ENCODE measurements at places on chromosomes 2 and 18.
A peak's percentile ranks its signal among the peaks of the same experiment; 100 is the strongest.

DNA sequence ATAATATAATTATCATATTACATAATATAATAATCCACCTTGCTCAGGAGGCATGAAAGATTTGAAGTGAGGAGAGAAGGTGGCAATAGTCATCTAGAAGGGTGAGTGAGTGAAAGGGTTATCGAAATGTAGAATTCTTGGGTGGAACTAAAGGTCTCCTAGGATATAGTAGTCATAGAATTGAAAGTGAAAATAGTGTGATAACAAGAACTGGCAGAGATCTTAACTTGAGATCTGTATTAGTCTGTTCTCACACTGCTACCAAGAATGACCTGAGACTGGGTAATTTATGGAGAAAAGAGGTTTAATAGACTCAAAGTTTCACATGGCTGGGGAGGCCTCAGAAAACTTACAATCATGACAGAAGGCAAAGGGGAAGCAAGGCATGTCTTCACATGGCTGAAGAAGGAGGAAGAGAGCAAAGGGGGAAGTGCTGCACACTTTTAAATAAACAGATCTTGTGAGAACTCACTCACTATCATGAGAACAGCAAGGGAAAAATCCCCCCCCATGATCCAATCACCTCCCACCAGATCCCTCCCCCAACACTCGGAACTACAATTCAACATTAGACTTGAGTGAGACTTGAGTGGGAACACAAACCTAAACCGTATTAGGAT, 351.5 kb downstream of the NR4A2 start:
- no peak for DNase-seq

- DNase-seq: no peak
Measured at GRCh38 chr2:42048299-42049220, 739 bp downstream of the PKDCC start.

- DNase-seq: peak; percentile 92
Measured at GRCh38 chr2:201854221-201854801, 48.0 kb downstream of the CDK15 start.

- DNase-seq: no peak
Measured at GRCh38 chr2:126837966-126838715, 60.5 kb upstream of the TEX51 start.
